Gastroesophageal sphincter (tissue), 4 donors: ENCODE measurements at places on chromosomes 2 and 18. TPM values are rescaled to one million over a fixed set of nuclear protein-coding genes. Genes with fewer than 3 reads are reported as not detected.

Gene SLC30A3
- total RNA-seq, result not detected

Gene GKN2
- not detected for total RNA-seq

Gene MALT1
- 24.5 TPM for total RNA-seq

Gene CD8B2
- 0.13 TPM for total RNA-seq

Gene CFAP53
- not detected for total RNA-seq

Gene SERPINB13
- total RNA-seq, result 7.0 TPM

Gene TLX2
- total RNA-seq, result 0.27 TPM

Gene LAMA1
- 1.0 TPM for total RNA-seq

Gene PLB1
- 11.0 TPM for total RNA-seq

Gene HNMT
- 50.1 TPM for total RNA-seq

Gene PROKR1
- not detected for total RNA-seq

Gene ATP6V1C2
- 0.45 TPM for total RNA-seq

Gene PKP4
- 69.0 TPM for total RNA-seq

Gene TFPI
- 141 TPM for total RNA-seq

Gene CXCR1
- total RNA-seq, result not detected

Gene ALPP
- total RNA-seq, result not detected

Gene BUB1
- total RNA-seq, result 1.0 TPM

Gene LOXHD1
- 0.15 TPM for total RNA-seq

Gene GALNT3
- total RNA-seq, result 5.2 TPM

Gene OTOF
- not detected for total RNA-seq

Gene MC4R
- 1.0 TPM for total RNA-seq

Gene CRYGD
- not detected for total RNA-seq

Gene ZEB2
- 42.3 TPM for total RNA-seq

Gene FAM237A
- not detected for total RNA-seq

Gene ITM2C
- total RNA-seq, result 79.1 TPM

Gene CDH7
- total RNA-seq, result not detected

Gene INHBB
- total RNA-seq, result 2.7 TPM

Gene OR6B2
- not detected for total RNA-seq

Gene GPAT2
- 1.9 TPM for total RNA-seq

Gene HOXD3
- 2.0 TPM for total RNA-seq

Gene KCNG2
- total RNA-seq, result not detected

Gene OTX1
- not detected for total RNA-seq

Gene SLC4A1AP
- total RNA-seq, result 18.1 TPM

Gene MRO
- total RNA-seq, result 0.94 TPM

Gene CCNYL1
- total RNA-seq, result 12.1 TPM

Gene KLHL41
- total RNA-seq, result 16.2 TPM

Gene MALL
- total RNA-seq, result 28.3 TPM

Gene PROM2
- total RNA-seq, result 2.3 TPM

Gene NRBP1
- 90.3 TPM for total RNA-seq

Gene TRABD2A
- 2.7 TPM for total RNA-seq

Gene ARHGAP28
- 0.35 TPM for total RNA-seq

Gene HS1BP3
- total RNA-seq, result 73.0 TPM

Gene ZNF385B
- 2.7 TPM for total RNA-seq

Gene INPP5D
- total RNA-seq, result 7.9 TPM

Gene LRP2
- total RNA-seq, result not detected

Gene PSMD14
- 32.3 TPM for total RNA-seq

Gene NYAP2
- 0.13 TPM for total RNA-seq

Gene MEP1B
- total RNA-seq, result not detected
